Kidney (tissue), 22 donors: ENCODE measurements at places on chromosomes 2 and 18. TPM values are rescaled to one million over a fixed set of nuclear protein-coding genes. Genes with fewer than 3 reads are reported as not detected.

ABCB11 gene
- not detected for polyA plus RNA-seq

NEDD4L gene
- polyA plus RNA-seq, result 95.7 TPM

LPIN1 gene
- polyA plus RNA-seq, result 11.8 TPM

CDH19 gene
- polyA plus RNA-seq, result 0.37 TPM

GALR1 gene
- polyA plus RNA-seq, result not detected

DOCK10 gene
- polyA plus RNA-seq, result 2.1 TPM

- no peak for DNase-seq
Observed at GRCh38 chr18:58896268-58896667, 31.6 kb downstream of the ZNF532 start.

DNA sequence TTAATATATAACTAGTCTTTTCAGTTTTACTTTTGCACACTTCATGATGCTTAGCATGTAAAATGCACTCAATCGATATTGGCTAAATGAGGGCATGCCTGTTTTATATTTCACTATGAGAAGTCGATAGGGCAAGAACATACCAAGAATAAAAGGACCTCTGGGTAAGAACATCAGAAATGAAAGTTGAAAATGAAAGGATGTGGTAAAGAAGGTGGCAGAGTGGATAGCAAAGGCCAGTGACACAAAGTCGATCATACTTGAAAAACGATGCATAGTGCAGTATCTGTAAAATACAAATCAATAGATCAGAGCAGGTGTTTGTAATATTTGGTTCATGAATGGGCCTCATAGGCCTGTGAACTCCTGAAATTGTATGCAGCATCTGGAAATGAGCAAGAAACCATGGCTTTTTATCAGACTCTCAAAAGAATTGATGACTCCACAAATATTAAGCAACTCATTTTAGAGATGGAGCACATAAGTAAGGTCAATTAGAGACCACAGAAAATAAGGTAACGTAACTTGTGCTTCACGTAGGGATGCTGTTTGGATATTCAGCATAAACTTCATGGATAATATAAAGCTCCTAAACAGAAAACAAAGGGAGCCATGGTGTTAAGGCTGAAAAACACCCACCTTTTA is 653.4 kb downstream of the NYAP2 start:
- DNase-seq, result no peak

DNA sequence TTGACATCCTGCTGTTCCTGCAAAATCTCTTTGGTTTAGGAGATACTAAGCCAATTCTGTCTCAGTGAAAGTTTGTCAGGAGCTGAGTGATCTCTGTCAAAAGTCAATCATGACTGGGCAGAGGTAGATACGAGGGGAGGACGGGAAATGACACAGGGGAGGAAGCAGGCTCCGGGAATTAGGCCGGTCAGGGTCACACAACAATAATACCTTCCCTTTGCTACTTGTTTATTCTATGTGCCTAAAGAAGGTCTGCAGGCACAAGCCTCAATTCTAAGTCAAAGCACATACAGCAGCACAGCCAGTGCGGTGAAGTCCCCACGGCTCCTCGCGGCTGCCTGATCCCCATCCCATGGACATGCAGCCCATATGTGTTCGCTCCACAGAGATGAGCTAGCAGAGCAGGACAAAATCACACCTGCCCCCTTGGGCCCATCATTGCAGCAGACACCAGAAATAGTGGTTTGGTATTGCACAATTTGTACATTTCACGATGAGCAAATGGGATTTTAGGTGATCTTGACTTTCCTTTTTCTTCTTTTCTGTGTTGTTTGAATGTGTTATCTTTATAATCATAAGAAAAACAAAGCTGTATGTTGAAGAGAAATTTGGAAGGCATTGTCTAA is 141.4 kb downstream of the VAPA start:
- DNase-seq, result no peak

GRCh38 chr2:96325884-96326255 is 753 bp downstream of the ITPRIPL1 start:
- DNase-seq, result no peak

DNA sequence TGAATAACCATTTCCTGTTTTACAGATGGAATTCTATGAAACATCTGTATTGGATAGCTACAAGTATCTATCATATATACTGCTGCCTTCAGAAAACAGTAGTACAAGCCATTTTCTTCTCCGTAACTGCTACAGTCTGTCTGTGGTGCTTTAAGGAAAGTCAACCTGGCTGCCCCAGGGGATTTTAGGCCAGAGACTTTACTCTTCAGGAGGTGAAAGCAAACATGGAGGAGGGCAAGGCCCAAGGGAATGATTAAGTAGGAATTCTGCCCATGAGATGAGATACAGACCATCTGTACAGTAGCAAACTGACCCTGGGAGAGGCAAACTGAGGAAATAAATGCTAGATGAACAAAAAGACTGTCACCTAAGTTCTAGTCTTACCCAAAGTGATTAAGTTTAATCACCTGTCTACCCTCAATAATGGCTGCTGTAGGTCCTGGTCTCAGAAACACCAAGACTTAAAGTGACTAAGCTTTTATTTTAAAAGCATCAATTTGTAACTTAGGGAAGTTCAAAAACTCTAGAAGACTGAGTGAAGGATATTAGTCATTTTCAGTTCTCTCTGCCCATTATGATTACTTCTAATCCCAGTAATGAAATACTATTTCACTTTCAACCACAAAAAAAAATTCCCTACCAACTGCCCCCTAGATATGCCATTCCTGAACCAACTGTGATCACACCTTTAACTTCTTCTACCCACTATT is 14.8 kb downstream of the MBD2 start:
- DNase-seq, result no peak

DNA sequence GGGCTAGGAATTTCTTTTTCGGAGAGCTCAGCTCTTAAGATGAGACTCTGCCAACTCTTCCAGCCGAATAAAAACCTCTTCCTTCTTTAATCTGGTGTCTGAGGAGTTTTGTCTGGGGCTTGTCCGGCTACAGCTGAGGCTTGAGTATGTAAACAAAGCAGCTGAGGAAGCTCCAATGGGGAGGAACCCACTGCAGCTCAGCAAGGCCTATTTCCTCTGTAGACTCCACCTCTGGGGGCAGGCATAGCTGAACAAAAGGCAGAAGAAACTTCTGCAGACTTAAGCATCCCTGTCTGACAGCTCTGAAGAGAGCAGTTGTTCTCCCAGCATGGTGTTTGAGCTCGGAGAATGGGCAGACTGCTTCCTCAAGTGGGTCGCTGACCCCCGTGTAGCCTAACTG is 838.7 kb downstream of the CCDC85A start:
- no peak for DNase-seq

GRCh38 chr2:101843048-101843447 is 145.5 kb downstream of the MAP4K4 start:
- no peak for DNase-seq

DNA sequence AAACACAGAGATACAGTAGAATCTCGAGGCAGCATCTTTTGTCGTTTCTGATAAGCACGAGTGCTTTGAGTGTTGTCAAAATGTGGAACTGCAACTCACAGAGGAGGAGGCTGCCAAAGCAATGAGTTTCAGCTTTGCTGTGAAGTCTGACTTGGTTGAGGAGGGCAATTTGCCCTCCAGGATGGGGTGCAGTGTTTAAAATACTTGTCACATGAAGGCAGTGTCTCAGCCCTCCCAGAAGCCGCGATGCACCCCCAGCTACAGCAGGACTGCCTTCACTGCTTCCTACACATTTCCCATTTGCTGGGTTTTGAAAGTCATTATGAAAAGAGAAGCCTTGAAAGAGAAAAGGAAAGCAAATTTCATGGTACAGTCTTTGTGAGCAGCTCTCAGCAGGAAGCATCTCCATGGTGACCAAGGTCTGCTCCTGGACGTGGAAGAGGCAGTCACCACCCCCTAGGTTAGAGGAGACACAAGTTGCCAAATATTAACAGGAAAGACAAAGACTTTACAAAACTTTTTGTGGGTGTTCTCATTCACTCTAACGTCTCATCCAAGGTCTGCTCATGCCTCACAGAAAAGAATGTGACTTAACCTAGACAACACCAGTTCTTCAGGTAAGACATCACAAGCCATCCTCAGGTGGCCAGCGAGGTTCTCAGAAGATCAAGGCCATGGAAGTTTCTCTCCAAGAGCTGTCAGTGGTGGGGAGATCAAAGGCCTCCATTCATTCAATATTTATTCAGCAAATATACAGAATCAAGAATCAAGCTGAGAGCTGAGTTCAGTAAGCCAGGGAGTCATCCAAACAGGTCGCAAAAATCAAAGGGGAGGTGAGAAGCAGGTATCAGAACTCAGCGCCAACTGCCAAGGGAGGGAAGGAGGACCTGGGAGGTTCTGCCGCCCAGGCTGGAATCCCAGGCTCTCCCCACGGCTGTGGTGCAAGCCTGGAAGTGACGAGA is 476.0 kb downstream of the EIPR1 start:
- no peak for DNase-seq

GRCh38 chr2:3177891-3178577 is 199.6 kb downstream of the EIPR1 start:
- DNase-seq, result no peak

DNA sequence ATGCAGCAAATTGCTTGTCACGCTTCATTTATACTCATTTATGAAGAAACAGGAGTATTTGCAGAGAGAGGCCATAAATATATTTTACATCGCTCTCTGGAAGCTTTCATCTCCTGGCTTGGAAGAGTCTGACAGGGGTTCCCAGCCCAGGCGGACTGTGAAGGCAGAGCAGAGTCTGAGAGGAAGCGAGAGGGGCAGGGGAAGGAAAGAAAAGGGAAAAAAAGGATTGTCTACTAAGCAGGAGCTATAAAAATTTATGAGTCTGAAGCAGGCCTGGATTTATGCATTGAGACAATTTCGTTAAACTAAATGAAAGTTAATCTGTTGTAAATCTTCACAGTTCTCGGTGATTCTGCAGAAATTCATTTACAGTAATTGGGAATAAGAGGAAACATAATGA is 143.9 kb upstream of the GYPC start:
- no peak for DNase-seq

GRCh38 chr2:108022628-108023027 is 36.3 kb downstream of the SLC5A7 start:
- no peak for DNase-seq

DNA sequence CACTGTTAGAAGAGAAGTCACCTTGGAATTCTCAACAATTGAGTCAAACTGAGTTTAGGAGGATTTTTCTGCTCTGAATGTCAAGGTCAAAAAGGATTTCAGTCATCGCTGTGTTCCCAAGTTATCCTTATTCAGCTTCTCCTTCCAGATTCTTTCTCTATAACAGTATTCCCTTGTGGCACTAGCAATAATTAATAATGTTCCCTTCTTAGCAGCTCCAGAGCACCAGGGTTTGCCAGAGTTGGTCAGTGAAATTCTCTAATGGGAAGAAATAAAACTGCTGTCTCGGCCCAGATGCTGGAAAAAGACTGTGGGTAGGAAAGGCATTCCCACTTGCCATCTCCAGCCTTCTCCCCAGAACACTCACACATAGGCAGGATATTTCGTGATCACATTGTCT is 836.0 kb upstream of the PIK3C3 start:
- DNase-seq, result no peak

DNA sequence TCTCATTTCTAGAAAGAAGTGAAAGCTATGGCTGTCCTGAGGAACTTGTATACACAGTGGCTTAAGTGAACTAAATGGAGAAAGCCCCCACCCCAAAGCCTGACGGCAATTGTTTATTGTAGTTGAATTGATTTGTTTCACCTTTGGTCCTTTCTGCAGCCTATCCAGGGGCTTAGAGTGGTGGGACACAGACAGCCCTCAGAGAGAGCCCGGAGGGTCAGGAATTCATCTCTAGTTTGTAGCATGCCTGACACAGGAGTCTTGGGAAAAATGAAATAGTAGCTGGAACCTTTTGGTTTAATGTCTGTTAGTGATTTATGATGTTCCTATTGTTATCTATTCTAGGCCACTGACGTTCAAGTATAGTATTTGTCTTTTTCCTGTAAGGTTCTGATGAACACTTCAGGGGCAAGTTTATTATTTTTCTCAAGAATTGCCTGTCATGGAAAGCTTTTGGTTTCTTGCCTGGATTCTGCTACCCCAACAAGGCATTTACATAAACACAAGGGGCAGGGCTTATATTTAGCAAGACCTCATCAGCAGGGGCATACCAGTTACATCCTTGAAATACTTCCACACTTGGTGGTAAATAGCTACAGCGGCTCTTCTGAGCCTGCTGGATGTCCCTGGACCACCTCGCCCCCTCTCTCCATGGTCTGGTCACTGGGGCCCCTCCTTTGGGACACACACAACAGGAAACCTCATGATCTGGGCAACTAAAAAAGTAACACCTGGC is 44.4 kb downstream of the KCNE4 start:
- DNase-seq, result no peak

DNA sequence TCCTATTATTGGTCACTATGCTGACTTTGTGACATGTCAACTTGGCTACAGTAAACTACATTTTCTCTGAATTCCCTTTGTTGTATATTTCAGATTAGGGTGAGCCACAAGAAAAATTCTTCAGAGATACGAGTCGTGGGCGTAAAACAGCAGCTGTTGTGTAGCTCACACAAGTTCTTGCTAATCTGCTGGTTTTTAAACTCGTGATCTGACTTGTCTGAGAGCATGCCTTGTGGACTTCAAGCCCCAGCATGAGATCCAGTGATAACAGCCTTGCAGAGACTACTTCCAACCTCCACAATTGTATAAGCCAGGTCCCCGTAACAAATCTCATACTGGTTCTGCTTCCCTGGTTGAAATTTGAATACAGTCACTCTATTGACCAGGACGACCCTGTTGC is 259.8 kb upstream of the LYPD1 start:
- DNase-seq, result no peak

DNA sequence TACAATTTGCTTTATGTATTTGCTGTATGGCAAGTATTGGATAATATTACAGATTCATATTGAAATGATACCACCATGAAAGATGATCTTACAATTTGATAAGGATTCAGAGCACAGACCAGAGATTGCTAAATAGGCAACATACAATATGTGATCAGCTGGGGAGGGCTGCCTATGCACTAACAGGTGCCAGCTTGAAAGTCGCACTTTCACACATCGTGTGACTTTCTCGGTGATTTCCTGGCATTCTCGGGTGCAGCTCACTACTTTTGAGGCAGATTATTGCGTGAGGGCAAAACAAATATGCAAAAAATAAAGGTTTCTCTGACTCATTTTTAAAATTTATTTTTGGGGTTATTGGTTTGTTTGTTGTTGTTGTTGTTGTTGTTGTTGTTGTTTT is 36.0 kb downstream of the RBMS1 start:
- DNase-seq, result no peak
